ENCODE measurements at places on chromosomes 7 and 10.

GRCh38 chr7:44733708-44734481, 14.8 kb upstream of the ZMIZ2 start:
- no peak for DNase-seq

GRCh38 chr7:144028547-144028946, 20.2 kb upstream of the OR2A5 start:
- no peak for DNase-seq

GRCh38 chr7:29077176-29077575, 69.2 kb downstream of the CPVL start:
- DNase-seq, result no peak

- DNase-seq, result no peak
These were observed 428.6 kb downstream of the TCERG1L start for GRCh38 chr10:130882906-130883305.

DNA sequence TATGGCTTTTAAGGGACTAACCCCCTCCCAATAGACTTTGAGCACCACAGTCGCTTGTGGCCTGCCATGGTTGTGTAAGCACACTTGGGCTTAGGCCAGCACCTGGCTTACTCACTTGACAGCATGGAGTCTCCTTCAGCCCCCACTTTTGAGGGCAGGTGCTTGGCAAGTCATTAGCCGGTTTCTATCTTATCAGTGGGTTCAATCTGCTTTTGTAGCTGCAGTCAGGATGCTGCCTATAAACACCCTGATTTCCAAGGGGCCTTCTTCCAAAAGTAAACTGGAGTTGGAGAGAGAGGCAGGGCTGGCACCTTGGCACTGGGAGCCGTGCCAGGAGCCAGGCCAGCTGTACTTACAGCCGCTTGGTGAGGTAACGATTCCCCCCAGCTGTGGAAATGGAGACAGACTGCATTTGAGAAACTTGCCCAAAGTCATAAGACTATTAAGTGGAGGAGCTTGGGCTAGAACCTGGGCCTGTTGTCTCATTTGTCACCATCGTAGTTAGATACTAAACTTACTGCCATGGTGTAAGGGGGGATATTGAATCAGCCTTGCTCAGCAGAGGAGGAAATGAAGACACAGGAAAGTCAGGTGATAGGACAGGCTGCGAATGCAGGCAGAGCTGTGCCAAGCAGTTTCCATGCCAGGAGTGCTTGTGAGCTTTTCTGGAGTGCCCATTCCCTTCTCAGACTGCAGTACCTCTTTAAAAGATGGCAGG, 92.2 kb upstream of the EFCAB10 start:
- no peak for DNase-seq

GRCh38 chr10:58064714-58065528, 202.8 kb downstream of the IPMK start:
- peak; percentile 80 for DNase-seq

DNA sequence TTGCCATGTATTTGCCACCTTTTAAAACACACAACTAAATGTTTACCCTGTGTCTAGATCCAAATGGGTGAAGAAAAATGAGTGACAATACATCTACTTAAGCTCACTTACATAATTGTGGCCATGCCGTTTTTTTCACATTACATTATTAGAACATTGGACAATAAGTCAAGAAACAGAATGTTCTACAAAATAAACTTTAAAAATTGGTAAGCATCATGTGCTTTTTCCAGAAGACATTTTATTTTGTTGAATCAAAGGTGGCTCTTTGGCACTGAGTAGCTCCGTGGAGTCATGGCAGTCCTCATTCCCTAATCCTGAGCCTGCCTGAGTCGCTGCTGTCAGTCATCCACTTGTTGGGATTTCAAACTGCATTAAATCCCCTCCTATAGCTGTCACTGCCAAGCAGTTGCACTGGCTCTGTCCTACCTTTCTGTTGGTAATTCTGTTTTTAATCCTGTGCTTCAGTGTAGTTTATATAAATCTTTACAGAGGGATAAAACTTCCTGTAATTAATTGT, 32.3 kb downstream of the CAV1 start:
- no peak for DNase-seq

DNA sequence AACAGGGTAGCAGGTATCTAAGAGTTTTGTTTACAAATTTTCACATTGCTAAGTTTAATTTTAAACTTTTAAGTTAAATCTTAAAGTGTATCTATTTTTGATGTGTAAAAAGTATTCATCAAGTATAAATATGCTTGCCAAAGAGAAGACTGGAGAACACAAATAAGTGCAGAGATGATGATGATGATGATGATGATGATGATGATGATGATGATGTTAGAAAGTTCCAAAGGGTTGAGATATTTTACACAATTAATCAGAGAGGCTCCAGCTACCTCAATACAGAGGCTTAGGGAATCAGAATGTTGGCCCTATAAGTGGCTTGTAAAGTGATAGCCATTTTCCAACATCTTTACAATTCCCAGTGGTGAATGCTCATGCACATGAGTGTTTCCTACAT, 209.0 kb upstream of the NPVF start:
- no peak for DNase-seq

GRCh38 chr7:149794661-149795060, 21.3 kb upstream of the ZNF467 start:
- no peak for DNase-seq

GRCh38 chr10:126235979-126236851, 152.1 kb downstream of the ADAM12 start:
- no peak for DNase-seq

DNA sequence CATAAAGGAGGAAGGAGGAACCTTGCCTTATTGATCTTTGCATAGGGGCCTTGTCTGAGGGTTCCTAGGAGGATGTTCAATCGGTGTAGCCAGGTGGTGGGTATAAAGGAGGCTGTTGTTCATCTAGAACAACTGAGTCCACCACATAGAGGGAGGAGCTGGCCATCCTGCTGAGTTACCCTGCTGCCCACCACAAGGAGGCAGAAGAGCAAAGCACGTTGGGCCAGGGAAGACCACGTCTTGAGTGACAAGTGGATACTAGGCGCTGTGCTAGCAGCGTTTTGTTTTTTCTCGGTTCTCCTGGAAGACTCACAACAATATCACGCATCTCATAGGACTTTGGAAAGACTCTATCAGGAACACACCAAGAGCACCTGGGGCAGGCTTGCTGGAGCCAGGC, 20.0 kb downstream of the FOXI2 start:
- DNase-seq, result no peak

GRCh38 chr10:78058562-78058961, 24.9 kb downstream of the RPS24 start:
- DNase-seq, result no peak

GRCh38 chr10:59607970-59608369, 101.7 kb downstream of the SLC16A9 start:
- no peak for DNase-seq

DNA sequence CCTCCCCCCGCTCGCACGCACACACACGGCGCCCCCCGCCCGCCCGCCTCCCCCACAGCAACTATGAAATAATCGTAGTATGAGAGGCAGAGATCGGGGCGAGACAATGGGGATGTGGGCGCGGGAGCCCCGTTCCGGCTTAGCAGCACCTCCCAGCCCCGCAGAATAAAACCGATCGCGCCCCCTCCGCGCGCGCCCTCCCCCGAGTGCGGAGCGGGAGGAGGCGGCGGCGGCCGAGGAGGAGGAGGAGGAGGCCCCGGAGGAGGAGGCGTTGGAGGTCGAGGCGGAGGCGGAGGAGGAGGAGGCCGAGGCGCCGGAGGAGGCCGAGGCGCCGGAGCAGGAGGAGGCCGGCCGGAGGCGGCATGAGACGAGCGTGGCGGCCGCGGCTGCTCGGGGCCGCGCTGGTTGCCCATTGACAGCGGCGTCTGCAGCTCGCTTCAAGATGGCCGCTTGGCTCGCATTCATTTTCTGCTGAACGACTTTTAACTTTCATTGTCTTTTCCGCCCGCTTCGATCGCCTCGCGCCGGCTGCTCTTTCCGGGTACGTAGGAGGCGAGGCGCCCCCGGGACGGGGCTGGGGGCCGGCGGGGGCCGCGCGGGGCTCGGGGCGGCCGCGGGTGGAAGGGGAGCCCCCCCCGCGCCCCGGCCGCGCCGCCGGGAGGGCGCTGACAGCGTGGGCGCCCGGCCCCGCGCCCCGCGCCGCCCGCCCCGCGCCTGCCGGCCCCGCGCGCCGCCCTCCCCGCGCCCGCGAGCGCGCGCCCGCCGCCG, 441 bp downstream of the BMI1 start:
- peak; percentile 58 for DNase-seq

DNA sequence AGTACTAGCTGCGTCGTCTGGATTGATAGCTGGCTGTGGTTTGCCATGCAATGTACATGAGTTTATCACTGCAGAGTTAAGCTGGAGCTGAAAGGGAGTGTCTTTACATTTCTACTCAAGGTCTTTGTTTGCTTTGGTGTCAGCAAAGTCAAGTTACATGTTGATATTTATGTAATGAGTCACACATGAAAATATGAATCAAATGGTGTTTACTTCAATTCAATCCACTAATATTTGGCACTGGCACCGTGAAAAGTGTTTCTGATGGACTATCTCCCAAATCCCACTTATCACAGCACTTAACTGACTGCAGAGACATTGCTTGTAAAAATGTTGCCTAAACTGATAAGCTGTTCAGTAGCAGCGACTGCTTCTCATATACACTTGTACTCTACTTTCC, 395.9 kb downstream of the TFEC start:
- DNase-seq, result no peak

- no peak for DNase-seq
These were observed 239.0 kb upstream of the KLF6 start for GRCh38 chr10:4024027-4024426.

DNA sequence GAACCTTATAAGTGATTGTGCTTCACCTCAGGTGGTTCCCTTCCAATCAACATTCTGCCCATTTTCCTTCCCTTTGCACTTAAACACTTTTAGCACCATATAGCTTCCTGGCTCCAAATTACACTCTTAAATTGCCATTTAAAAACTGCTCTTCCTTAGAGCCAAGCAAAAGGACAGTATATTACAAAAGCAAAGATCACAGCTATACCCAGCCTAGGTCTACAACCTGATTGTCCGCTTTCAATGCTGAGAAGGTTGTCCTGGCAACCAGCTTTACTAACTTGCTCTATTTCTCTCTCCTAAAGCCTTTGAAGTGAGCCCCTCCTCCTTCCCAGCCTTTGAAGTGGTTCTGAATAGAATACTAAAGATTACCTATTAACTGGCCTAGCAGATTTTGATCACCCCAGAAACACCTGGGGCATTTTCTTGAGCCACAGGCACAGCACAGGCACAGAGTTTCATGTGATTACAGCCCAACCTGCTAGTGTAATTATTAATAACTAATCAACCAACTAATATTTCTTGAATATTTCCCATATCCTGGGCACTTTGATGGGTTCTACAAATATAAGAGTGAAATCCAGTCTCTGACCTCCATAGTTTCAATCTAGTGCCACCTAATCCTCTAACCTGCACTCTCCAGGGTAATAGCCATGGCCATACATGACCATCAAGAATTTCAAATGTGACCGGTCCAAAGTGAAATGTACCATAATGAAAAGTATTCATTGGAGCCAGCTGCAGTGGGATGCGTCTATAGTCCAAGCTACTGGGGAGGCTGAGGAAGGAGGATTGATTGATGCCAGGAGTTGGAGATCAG, 63.6 kb upstream of the TRIM24 start:
- peak; percentile 59 for DNase-seq

DNA sequence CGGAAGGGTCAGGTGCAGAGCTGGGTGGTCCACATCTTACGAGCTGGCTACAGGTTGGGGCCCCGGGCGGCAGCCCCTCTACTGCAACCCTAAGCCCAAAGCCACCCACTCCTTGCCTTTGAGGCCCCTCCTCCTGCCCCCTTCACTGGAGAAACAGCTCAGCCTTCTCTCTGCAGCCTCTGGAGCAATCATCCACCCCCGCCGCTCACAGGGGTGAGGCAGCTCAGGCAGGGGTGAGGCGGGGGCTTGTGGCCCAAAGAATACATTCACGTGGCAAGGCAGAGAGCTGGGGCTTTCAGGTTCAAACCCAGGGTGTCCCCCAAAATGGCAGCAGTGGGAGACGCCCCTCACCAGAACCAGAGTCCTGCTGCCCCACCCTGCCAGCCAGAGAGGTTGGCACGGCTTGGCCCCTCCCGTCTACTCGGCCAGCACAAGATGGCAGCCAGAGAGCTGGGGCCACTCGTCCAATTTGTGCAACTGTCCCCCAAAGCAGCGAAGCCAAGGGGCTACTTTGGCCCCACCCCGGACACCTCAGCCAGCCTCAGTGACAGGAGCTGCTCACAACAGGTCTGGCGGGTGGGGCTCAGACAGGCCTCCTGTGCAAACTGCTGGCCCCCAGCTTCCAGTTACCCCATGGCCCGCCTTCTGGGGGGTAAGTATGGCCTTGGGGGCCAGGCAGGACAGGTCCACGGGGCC, 7.2 kb downstream of the GNB2 start:
- DNase-seq, result no peak

GRCh38 chr10:90274721-90275468, 573.5 kb downstream of the KIF20B start:
- no peak for DNase-seq

GRCh38 chr10:10772874-10773508, 244.7 kb upstream of the CELF2 start:
- no peak for DNase-seq

GRCh38 chr7:47354831-47355541, 226.9 kb downstream of the TNS3 start:
- no peak for DNase-seq

DNA sequence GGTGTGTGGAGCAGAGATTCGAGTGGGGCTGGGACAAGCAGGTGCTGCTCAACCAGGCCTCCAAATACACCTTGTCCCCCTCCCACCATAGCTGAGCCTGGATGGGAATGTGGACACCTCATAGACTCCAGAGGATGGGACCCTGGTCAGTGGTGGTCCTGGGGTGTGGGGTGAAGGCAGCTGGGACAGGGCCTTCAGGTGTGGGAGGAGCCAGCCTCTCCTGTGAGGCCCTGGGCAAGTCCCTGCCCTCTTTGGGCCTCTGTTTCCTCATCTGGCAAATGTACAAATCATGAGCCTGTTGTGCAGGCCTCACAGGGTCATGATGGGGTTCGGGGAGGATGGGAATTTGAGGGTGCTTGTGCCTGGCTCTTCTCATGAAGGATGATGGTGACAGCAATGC, 362.9 kb upstream of the NUPR2 start:
- DNase-seq, result no peak

- DNase-seq, result no peak
These were observed 67.2 kb upstream of the POT1 start for GRCh38 chr7:124996778-124997177.

GRCh38 chr7:36475381-36475780, 85.7 kb downstream of the ANLN start:
- DNase-seq, result no peak

- no peak for DNase-seq
These were observed 88.4 kb downstream of the KIAA1549 start for GRCh38 chr7:138892812-138893211.

Measured in HAP-1 (cell line).